CD4-positive, alpha-beta T cell treated with Interleukin-15 for 4 hours (primary cell): ENCODE measurements at places on chromosomes 11 and 22.

DNA sequence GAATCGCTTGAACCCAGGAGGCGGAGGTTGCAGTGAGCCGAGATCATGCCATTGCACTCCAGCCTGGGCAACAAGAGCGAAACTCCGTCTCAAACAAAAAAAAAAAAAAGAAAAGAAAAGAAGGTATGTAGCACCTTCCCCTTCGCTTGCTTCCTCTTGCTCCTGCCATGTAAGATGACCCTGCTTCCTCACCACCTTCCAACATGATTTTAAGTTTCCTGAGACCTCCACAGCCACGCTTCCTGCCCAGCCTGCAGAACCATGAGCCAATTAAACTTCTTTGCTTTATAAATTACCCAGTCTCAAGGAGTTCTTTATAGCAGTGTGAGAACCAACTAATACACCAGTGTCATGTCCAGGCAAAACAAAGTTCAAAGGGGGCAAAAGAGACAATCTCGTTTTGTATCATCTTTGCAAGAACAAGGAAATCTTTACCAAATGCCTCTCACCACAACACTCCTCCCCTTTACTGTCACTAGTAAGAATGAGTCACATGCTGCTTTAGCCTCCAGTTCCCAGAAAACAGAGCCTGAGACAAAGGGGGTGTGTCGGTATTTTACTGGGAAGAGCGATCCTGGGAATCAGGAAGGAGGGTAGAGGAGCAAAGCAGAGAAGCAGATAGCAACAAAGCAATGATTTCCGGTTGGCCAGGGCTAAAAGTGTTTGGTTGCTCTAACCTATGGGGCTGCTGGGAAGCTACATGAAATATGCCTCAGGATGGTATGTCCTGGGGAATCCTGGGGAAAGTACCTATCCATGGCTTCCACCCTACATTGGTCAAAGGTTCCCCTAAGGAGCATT, 10.5 kb upstream of the MCHR1 start:
- peak; percentile 42 for DNase-seq

GRCh38 chr11:80107415-80107814, 666.6 kb upstream of the TENM4 start:
- DNase-seq = no peak

DNA sequence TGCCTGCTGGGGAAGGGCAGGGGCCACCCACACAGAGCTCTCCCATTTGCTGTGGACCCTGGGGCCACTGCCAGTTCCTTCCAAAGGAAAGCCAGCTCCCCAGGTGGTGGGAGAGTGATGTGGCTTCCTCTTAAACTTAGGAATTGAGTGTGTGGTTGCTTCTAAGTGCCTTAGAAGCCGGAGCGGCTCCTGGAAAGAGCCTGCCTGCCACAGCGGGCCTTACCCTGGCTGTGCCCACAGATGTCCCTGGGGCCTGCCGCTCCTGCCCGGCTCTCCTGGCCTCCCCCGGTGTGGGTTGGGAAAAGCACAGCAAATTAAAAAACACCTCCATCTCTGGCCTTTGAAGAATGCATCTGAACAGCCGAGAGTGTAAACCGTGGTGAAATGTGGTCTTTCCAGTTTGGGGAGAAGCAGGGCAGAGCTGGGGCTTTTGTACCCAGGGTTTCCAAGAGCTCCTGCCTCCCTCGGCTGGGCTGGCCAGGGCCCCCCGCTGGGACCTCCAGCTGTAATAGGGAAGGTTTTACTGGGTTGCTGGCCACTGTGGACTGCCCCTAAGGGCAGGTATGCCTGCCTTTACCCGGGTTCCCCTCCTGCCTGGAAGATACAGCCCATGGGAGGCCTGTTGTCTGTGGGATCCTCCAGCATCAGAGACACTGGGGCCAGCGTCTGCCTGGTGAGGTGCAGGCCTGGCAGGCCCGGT, 30.2 kb downstream of the LRP5 start:
- DNase-seq = no peak

DNA sequence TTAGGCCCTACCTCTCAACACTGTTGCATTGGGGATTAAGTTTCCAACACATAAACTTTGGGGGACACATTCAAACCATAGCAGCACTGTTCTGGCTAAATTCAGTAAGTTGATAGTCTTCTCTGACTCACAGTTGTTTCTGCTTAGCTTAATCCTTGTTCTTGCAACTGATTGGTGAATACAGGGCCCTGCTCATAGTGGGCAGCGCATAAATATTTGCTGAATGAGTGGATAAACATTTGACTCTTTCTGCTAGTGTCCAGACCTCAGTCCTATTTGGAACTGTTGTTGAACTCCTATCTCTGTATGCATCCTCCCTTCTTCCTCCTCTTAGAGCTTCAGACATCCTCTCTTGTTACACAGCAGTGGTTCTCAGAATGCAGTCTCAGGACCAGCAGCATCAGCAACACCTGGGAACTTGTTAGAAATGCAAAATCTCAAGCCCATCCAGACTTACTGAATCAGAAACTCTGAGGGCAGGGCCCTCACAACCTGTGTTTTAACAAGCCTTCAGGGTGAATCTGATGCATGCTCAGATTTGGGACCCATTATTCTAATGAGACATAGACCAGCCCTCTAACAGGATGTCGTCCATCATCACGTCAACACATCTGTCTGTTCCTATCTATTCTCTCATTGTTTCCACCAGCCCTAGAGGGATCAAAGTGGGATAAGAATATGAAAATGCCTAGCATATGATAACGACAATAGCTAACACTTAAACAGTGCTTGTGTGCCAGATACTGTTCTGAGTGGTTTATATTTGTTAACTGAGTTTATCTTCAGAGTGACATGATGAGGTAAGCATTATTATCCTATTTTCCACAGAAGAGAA, 22.3 kb downstream of the SPON1 start:
- no peak for DNase-seq

GRCh38 chr11:77345621-77346020, 44.1 kb upstream of the GDPD4 start:
- no peak for DNase-seq

DNA sequence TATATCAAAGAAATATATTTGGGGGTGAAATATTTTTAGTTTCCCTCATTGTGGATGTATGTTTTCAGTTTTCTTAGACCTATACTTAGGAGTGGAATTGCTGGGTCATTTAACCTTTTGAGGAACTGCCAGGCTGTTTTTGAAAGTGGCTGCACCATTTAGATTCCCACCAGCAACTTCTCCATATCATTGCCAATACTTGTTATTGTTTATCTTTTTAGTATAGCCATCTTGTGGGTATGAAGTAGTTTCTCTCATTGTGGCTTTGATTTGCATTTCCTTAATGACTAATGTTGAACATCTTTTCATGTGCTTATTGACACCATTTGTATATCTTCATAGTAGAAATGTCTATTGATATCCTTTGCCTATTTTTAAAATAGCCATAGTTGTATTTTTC, 62.1 kb upstream of the B3GNT6 start:
- no peak for DNase-seq

DNA sequence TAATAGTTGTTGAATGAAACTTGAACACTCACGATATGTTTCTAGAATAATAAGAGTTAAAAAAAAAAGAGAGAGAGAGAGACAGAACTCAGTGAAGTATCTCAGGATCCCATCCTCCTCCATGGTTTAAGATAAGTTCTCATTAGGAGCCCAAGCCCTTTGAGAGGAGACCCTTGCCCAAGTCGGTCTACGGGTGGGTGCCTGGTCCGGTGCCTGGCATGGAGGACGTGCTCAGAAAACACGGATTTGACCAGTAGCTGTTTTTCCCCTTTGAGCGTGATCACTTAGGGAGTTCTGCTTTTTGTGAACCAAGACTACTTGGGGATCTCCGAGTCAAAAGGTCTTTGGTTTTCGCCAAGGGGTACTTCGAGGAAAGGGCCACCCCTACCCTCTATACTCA, 40.6 kb downstream of the CACNG2 start:
- DNase-seq = no peak

GRCh38 chr22:47089796-47090460, 327.5 kb downstream of the TBC1D22A start:
- no peak for DNase-seq

GRCh38 chr11:36411202-36411640, 98.9 kb downstream of the TRAF6 start:
- DNase-seq = peak; percentile 30
